Left ventricle myocardium superior (tissue), 1 donor: ENCODE measurements at places on chromosomes 5 and 9.
A peak's percentile ranks its signal among the peaks of the same experiment; 100 is the strongest.

DNA sequence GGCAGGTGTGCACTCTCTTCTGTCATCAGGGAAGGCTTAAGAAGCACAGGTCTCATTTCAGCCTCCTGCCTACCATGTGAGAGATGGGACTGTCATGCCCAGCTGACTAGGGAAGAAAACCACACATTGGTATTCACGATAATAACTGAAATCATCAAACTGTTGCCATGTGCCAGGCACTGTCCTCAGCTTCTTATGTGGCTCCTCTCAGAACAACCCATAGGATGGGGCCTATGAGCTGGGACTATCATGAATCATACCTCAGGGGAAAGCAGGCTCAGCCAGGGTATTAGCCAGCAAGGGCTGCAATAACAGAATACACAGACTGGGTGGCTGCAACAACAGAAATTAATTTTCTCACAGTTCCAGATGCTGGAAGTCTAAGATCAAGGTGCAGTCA lies 3.3 kb downstream of the AFAP1L1 start:
- no peak for DNase-seq

DNA sequence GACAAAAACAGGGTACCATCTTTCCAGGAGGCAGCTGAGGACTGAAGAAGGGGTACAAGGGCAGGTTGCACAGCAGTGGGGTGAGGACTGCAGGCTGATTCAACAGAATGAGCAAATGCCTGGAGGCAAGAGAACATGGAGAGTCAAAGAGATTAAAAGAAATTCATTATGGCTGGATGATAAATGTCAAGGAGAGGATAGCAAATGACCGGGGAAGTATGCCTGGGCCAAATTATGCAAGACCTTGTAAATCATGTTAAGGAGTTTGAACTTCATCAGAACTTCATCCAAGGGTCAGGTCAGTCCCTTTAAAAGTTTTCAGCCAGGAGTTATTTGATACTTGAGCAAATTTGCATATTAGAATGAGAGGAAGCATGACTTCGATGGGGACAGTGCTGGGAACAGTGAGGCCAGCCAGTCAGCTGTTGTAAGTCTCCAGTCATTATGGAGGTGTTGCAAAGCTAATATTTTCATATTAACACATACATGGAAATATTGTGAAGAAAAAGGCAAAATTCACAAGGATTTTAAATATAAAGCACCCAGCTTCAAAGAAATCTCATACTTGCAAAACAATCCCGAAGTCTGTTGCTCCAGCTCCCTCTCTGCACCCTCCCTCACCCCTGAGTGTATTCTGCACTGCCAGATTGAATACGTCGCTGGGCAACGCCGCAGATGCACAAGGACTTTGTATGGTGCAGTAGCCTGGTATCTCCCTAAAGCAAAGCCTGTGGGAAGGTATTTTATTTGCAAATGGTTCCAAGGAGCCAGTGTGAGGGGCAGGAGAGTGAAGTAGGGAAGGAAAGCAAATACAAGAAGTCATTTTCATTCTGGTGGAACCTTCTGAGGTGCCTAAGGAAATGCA lies 509.8 kb upstream of the TLE4 start:
- peak; percentile 9 for DNase-seq

DNA sequence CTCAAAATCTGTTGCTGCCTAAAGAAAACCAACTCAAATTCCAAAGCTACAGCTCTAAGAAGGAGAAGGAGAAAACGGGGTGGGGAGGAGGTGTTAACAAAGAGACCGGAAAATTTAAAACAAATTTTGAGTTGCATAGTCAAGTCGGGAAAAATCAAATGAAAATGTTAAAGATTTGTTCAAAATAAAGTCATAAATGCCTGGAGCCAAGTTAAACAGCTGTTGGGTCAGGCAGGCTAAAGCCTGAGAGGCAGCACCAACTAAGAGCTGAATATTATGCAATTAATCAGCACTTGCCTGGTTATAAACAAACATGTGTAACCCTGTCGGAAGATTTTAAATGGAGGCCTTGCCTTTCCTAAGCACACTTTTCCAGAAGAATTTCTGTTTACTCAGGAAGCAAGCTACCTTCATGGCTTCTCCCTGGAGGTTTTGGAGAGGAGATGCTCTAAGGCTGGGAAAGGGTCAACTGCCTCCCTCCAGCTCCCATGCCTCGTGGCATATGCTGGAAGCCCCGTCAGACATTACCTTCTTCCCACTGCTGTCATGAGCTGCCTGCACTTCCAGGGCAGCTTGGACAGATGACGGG lies 270.5 kb downstream of the DMRT2 start:
- no peak for DNase-seq

GRCh38 chr5:75405296-75405695 lies 68.3 kb downstream of the HMGCR start:
- DNase-seq: no peak
